ENCODE measurements at places on chromosomes 12 and 14. TPM values are rescaled to one million over a fixed set of nuclear protein-coding genes. Genes with fewer than 3 reads are reported as not detected.

GRCh38 chr12:66345956-66346355 lies 43.7 kb downstream of the HELB start:
- DNase-seq = no peak

GRCh38 chr12:78099806-78100205 lies 269.1 kb downstream of the NAV3 start:
- no peak for DNase-seq

Gene TM9SF1
- polyA plus RNA-seq = 36.8 TPM

DNA sequence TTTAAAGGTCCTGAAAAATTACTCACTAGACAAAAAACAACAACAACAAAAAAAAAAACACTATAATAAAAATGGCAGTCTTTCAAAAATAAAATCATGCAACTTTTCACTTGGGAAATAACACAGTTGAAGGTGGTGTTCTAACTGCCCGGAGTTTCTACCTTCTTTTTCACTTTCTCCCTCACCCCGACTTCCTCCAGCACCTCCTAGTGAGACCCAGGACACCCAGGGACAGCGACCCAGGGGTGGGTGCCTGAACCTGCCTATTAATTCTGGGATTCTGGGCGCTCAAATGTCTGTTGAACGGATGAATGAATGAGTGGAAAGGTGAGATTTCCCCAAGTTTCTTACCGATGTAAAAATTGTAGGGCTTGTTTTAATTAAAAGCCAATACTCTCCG lies 2.0 kb upstream of the FZD10 start:
- DNase-seq = no peak

DNA sequence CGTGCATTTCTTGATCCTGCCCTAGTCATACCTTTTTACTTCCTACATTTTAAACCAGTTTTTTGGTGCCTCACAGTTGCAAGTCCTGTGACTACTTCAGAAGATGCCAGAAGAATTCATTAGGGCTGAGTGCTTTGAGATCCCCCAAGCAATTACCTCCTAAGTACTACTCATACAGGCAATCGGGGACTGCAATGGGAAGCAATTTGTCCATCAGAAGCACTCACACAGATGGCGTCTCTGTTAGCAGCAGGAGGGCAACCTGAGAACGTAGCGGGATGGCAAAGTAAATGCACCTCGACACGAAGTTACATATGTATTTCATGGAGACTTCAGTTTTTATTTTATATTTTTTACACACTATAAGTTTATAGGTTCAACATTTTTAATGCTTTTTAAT lies 188.3 kb downstream of the CAPZA3 start:
- DNase-seq = no peak
